NCI-H524 (cell line): ENCODE measurements at places on chromosomes 4 and X.

DNA sequence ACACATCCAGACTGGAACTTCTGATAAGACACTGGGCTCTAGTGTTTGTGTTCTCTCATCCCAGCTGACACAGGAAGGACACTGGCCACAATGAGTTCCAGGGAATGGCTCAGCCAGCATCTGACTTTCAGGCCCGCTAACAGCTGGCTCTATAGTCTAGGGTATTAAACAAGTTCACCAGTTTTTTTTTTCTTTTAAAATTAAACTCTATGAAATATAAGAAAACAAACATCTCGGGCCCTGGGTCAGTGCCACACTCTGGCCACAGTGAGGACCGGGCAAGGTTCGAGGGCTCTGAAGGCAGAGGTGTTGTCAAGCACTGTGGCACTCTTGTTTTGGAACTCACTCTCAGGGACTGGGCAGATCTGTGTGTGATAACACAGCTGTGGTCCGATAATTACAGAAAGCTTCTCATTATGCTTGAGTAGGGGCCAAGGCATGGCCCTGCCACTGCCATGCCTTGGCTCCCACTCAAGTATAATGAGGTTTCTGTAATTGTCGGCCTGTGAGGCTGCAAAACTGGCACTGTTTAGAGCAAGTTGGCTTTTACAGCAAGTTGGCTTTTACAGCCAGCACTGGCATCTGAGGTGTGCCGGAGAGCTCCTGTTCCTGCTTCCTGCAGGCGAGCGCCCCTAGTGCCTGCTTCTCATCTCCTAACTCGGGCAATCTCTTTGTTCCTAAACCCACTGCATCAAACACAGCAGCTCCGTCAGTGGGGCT lies 62.8 kb downstream of the PPP1R2C start:
- DNase-seq = peak; percentile 72

DNA sequence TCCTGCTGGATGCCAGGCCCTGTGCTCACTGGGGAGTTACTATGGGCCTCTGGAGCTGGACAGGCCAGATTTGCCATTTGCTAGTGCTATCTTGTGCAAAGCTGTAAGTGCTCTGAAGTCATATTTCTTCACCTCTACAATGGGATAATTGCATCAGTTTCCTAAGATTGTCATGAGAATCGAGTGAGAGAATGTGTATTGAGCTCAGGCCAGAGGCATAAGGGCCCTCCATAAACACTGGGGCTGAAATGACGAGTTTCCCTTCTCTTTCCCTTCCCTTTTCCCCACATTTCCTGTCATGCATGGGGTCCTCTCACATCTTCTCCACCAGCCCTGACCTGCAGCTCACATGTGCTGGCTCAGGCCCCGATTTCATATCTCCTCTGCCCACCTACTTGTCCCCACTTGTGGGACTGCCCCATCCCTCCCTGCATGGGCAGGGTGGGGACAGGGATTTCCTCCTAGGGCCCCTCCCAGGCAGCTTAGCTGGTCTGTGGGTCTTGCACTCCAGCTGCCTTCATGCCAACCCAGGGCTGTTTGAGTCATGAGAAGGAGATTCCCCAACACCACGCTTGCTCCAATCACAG lies 358.8 kb downstream of the MID1IP1 start:
- DNase-seq = no peak

GRCh38 chrX:69900491-69900890 lies 149.2 kb downstream of the AWAT2 start:
- DNase-seq = no peak

GRCh38 chrX:85003655-85004244 lies at the start of gene APOOL:
Gene APOOL, plus strand, starts transcription at chrX:85003877. Its CDS starts 36 bp downstream, at chrX:85003913.
- DNase-seq = peak; percentile 84

DNA sequence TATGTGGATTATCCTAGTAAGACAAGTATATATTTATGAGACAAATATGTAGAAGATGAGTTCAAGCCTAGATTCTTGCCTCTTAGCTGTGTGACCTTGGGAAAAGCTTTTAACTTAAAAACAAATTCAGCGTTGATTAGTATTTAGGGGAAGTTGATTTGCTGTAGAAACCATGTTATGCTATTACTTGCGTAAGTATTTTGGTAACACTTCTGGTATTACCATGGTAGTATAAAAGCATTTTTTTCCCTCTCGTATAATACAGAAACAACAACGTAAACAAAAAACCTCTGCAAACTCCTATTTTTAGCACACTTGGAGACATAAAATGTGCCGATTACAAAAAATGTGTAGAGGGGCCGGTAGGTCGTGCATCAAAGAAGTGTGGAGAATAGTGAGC lies 33.2 kb downstream of the STAG2 start:
- no peak for DNase-seq

- DNase-seq = no peak
These were observed 310.3 kb upstream of the PRPS2 start for GRCh38 chrX:12480956-12481355.
